A172 (cell line): ENCODE measurements at places on chromosomes 13 and 19. TPM values are rescaled to one million over a fixed set of nuclear protein-coding genes. Genes with fewer than 3 reads are reported as not detected.

- no peak for DNase-seq
Observed at GRCh38 chr19:19451429-19452242, 46.2 kb downstream of the GATAD2A start.

DNA sequence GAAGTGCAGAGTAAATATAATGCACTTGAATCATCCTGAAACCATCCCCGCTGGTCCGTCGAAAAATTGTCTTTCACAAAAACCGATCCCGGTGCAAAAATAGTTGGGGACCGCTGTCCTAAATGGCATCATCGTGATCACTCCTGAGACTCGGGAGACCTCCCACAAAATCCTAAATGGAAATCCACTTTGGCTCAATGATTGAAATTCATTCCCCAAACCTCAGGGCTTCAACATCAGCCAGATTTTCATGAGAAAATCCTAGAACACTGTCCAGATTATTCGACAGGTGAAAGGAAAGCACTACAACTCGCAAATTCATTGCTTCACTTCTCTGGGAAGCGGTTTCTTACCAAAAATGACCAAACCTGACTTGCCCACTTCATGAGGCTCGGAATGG lies 335.3 kb upstream of the ZNF507 start:
- DNase-seq: no peak

DNA sequence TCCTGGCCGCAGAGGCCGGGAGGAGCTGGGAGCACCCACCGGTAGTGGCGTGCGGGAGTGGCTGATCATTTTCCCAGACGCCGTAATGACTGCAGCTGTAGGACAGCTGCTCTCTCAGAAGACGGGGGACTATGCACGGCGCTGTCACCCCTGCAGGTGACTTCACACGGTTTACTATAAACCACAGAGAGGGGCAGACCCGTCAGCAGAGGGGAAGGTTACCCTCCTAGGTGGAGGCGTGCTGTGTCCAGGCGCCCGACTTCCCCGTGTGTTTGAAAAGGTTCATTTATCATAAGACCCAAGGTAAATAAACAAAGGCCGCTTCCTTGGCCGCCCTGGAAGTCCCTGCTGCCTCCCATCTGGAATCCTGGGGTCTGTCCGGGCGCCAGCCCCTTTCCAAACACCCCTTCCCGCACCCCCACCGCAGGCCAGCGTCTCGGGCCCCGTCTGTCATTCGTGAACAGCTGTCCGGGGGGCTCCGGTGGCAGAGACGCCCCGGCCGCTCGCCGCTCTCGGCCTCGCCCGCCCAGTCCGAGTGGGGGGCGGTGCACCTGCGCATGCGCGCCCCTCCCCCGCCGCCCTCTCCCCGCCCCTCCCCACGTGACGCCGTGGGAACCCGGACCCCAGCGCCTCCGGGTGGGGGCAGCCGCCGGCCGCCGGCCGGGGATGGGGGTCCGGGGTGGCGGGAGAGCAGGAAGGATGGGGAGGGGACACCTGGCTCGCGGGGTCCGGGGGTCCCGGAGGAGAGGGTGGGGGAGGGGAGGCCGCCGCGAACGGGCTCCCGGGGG lies 915 bp downstream of the SHC2 start:
- DNase-seq: peak; percentile 60

GRCh38 chr19:21109116-21109515 lies 27.1 kb downstream of the ZNF714 start:
- peak; percentile 34 for DNase-seq

- no peak for DNase-seq
Observed at GRCh38 chr19:29397748-29398147, 128.0 kb upstream of the VSTM2B start.

GRCh38 chr13:71828117-71828516 lies 38.9 kb downstream of the DACH1 start:
- DNase-seq: no peak

DNA sequence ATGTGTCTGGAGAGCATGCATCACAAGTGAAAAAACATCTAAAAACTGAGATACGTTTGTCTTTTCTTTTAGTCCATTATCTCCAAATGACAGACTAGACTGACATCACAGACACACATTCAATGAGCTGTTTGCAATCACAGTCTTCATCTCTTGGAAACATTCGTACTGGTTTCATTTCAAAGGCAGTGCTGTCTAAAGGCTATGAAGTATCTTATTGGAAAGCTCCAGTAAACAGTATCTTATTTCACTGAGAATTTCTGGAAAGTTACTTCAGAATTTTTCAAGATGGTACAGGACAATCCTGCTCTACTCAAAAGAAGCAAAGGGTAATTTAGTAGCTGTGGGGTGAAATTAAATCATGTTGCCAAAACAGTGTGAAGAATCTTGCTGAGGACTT lies 53.5 kb upstream of the TNFRSF19 start:
- no peak for DNase-seq

DNA sequence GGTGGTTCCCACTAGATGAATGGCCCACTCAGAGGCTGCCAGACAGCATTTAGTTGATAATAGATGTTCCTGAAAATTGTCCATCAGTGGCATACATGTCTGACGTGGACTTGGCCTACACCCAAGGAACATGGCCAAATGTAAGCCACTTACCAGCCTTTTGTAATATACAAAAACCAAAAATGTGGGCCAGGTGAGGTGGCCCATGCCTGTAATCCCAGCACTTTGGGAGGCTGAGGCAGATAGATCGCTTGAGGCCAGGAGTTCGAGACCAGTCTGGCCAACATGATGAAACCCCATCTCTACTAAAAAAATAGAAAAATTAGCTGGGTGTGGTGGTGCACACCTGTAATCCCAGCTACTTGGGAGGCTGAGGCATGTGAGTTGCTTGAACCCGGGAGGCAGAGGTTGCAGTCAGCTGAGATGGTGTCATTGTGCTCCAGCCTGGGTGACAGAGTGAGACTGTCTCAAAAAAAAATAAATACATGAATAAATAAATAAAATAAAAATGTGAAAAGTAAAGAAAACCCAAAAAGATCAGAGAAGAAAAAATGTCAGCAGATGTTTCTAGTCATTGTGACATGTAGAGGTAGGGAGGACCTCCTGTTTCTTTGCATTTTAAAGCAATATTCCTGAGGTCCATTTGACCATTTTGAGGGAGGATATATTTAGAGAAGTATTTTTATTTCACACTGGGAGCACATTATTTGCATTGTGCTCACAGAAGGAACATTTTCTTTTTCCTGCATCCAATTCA lies 7.1 kb upstream of the WTIP start:
- no peak for DNase-seq

DNA sequence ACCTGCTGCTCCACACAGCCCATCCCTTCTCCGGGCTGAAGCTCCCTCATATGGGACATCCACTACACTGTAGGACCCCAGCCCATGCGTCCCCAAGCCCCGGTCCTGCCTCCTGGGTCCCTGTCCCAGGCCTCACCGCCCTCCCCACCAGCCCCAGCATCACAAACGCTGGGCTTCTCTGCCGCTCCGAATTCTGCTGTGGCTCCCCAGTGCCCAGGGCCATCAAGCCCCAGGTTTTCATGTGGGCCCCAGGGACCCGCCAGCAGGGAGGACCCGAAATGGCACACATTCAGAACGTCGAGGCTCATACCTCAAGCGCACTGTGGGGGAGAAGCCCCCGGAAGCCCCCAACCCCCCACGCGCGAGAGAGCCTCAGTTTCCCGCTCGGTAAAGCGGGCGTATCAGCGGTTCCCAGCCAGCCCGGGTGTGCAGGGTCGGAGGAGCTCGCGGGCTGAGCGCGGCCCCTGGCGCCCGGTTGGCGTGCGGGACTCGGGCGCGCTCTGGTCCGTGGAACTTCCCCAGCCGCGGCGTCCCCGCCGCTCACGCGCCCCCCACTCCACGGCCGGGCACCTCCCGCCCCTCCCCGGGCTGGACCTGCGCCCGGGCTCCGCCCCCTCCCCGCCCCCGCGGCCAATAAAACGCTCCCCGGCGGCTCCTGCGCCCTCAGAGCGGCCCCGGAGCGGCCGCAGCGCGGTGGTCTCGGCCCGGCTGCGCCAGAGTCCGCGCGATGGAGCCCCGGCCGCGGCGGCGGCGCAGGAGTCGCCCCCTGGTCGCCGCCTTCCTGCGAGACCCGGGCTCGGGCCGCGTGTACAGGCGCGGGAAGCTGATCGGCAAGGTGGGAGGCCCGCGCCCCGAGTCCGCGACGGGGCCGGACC lies at the start of gene PLK5:
PLK5 (plus strand) TSS at position 666 of the 875 bp plus-strand sequence. CDS start 2,920 bp downstream, outside the sequence.
- DNase-seq: no peak

DNA sequence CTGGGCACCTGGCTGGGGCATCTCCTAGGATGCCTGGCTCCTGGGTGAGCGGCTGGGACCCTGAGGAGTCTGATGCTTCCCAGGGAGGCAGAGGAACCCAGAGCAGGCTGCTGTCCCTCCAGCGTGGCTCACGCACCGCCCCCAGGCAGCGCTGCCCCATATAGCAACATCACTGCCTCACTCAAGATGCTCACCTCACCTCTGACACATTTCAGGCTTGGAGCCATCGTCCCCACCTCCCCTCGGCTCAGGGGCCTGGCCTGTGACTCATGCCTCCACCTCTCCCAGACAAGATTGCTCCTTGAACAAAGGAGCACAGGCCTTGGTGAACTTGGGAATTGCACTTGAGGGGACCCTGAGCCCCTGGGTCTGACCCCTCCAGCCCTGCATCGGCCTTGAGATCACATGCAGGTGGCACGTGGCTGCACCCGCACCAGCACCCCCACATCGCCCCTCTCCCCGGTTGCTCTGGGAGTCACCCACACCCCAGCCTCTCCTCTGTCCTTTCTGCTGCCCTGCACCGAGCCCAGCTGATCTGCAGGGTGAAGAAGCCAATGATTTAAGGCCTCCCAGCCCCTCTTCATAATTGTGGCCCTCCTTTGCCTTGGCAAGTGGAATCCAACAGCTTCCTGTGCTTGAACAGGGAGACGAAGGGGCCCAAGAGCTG lies 11.2 kb downstream of the CEBPA start:
- DNase-seq: peak; percentile 71

DNA sequence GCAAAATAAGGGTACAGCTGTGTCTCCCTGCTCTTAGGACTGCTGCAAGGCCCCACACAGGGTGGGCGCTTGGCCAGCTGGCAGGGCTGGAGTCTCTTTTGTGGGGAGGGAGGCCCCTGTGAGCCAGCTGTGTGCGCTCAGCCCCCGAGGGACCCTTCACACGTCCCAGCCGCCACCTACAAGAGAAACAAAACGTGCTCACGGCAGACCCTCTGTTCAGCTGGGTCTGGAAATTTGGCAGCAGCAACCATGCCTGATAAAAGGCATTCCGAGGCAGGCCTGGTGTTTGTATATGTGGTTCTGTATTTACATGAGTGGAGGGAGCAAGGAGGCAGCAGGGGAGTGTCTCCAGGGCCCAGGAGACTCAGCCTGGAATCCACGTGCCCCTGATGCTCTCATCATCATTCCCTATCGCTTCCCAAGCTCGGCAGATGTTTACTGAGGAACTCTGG lies 49.7 kb downstream of the CRTC1 start:
- DNase-seq: no peak

GRCh38 chr13:111204438-111205177 lies 89.5 kb downstream of the ARHGEF7 start:
- no peak for DNase-seq

GRCh38 chr13:21015284-21015683 lies 46.1 kb downstream of the LATS2 start:
- no peak for DNase-seq

GRCh38 chr13:113774177-113775107 lies 15.4 kb downstream of the TMEM255B start:
- peak; percentile 78 for DNase-seq

GRCh38 chr19:45151320-45151719 lies 9.5 kb downstream of the NKPD1 start:
- DNase-seq: no peak

GRCh38 chr19:46198756-46199155 lies 30.8 kb upstream of the IGFL1 start:
- peak; percentile 62 for DNase-seq

DNA sequence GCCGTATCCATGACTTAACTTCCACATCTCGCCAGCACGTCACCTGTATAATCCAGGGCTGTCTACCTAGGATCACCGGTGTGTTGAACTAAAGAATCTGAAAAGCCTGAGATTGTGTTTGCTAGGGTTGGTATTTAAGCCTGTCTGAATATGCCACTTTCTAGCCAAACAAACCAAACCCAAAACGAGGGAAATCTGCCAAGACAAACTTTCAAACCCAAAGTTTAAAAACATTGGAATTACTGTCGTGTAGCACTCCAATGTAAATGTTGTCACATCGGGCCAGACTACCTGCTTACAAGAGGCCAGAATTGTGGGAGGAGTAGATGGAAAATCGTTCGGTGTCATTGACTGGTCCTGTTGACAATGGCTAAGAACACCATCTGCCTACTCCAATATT lies 747.8 kb downstream of the EFNB2 start:
- DNase-seq: no peak

- no peak for DNase-seq
Observed at GRCh38 chr13:63554157-63554556, 2138.5 kb upstream of the PCDH20 start.

DNA sequence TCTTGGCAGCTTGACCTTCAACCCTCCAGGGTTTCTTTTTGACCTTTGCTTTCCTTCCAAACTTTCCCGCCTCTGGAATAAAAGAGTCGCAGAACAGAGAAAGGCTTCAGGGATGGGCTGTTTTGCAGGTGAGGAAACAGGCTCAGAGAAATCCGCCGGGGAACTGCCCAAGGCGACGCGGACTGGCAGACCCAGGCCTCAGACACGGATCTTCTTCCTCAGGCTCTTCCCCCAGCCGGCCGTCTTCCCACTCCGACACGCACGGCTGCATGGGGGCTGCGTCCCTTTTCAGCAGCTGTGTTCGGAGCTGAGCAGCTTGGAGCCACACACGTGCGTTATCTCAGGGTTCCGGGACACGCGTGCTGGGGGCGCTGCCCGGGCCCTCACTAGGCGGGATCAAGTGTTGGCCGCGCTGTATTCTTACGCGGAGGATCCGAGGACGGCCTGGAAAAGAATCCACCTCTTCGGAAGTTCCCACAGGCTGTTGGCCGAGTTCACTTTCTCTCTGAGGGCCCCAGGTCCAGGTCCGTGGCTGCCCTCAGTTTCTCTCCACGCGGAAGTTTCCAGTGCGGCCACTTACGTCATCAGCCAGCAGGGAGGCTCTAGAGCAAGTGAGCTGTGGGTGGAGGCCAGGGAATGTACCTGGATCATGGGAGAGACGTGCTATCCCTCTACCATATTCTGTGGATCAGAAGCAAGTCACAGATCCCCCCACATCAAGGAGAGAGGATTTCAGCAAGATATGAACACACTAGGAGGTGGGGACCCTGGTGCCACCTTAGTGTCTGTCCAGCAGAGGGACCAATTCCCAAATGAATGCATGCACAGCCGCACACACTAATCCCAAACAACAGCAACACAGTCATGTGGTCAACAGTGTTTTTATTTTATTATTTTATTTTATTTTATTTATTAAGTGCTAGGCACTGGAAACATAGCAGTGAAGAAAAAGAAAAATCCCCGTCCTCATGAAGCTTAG lies 100.4 kb downstream of the ING1 start:
- DNase-seq: no peak

GRCh38 chr13:46756977-46757376 lies 40.0 kb downstream of the ESD start:
- DNase-seq: no peak

GRCh38 chr13:112740502-112741131 lies 50.8 kb downstream of the ATP11A start:
- DNase-seq: peak; percentile 71

Gene DCT
- not detected in 2 replicates for total RNA-seq

Gene CEACAM19
- not detected in 2 replicates for total RNA-seq

Gene RASL11A
- 4.0 and 5.3 TPM in 2 replicates for total RNA-seq

Gene RNF225
- total RNA-seq: not detected in 2 replicates

Gene RXFP2
- not detected in 2 replicates for total RNA-seq

Gene ZNF714
- total RNA-seq: 23.0 and 34.9 TPM in 2 replicates

Gene MKNK2
- total RNA-seq: 40.4 and 53.8 TPM in 2 replicates

Gene RASGRP4
- not detected in 2 replicates for total RNA-seq
